Activated CD4-positive, alpha-beta T cell treated with anti-CD3 and anti-CD28 coated beads, Interleukin-2, amount 10 ng/mL, durations not matched to agents 7 days and 5 days (primary cell): ENCODE measurements at places on chromosomes 16 and 17. TPM values are rescaled to one million over a fixed set of nuclear protein-coding genes. Genes with fewer than 3 reads are reported as not detected.

DNA sequence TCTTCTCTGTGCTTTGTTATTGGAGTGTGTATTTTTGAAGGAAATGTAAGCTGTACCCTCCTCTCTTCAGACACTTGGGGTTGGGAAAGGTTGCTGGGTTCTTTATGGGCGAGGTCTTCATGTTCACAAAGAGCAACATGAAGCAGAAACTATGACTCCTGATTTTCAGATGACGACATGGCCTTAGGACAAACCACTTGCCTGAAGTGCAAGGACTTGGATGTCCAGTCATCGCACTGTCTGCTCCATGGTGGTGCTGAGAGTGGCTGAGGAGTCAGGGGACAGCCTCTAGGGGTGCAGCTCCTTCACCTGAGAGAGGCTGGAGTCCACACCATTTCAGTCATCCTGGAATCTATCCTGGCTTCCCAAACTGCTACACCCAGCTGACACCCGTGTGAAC, 183.9 kb upstream of the CDH5 start:
- H3K4me3 ChIP-seq, result no peak overlapping the region
- DNase-seq, result no peak
- no peaks in the 10 kb centered on the region for H3K4me1 ChIP-seq
- no peak overlapping the region for H3K27ac ChIP-seq

DNA sequence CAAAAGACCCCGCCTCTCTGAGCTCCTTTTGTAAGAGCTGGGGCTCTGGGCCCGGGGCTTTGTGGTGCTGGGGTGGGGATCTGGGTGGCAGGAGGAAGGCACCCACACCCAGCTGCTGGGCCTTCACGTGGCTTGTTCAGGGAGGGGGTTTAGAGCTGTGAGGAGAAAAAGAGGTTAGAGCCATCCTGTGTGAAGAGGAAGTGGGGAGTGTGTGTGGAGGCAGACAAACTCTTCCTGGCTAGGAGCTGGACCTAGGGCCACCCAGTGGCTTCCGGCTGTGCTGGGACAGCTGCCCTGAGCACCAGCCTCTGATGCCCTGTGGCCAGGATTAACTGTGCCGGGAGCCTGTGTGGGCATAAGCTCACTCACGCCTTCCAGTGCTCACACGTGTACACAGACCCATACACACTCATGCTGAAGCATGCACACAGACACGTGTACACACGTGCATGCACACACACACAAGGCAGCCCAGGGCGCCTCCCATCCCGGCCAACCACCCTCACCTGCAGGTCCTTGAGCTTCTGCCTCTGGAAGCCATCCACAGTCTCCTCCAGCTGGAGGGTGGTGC, 7.4 kb downstream of the CIBAR2 start:
- H3K4me1 ChIP-seq, result peaks cover 40% of the 10 kb centered on the region
- H3K27ac ChIP-seq, result peak overlapping the region; percentile 85
- peak overlapping the region; percentile 28 for H3K4me3 ChIP-seq

DNA sequence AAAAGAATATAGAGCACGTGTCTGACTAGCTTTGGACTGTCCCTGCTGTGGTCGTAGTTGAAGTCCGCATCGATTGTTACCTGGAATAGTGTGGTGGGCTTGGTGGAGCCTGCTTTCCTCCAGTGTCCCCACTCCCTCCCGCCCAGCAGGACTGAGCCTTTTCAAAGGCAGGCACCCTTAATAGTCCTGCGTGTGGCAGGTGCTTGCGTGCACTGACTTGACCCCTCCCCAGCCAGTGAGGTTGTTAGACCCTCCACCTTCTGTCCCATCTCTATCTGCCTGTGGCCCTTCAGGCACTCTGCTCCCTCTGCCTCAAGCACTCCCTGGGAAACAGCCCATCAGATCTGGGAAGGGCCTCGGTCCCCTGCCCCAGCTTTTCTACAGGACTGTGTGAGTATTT, 36.6 kb downstream of the TMEM11 start:
- no peaks in the 10 kb centered on the region for H3K4me1 ChIP-seq
- no peak overlapping the region for H3K27ac ChIP-seq
- no peak for DNase-seq
- H3K27me3 ChIP-seq, result no peaks in the 10 kb centered on the region
- peaks cover 11% of the 10 kb centered on the region for H3K36me3 ChIP-seq

DNA sequence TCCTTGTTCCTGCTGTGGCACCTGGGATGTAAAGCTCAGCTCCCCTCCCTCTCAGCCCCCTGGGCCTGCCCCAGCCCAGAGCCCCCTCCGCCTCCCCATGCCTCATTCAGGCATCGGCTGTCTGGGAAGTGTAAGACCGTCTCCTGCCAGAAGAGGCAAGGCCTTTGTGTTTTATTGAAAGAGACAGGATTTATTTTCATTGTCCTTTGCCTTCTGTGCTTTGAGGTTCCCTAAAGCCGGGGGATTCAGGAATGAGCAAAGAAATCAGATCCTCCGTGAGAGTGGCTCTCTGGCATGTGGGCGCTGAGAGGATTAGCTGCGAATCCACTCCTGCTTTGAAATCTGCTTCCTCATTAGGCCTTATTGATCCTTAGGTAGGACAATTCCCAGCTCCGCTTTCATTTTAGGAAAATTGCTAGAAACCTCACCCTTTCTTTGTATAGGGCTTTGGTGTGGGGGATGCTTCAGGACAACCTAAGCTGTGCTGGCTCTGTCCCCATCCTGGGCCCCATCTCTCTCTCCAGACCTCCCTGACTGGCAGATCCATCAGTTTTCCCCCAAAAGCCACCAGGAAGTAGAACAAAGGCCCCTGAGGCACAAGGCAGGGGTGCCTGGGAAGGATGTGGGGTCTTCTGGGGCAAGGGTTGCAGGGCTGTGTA, 211.5 kb upstream of the TNRC6C start:
- H3K27ac ChIP-seq, result no peak overlapping the region
- no peak for DNase-seq
- H3K4me1 ChIP-seq, result no peaks in the 10 kb centered on the region
- H3K27me3 ChIP-seq, result peaks cover 2% of the 10 kb centered on the region
- H3K36me3 ChIP-seq, result no peaks in the 10 kb centered on the region

DNA sequence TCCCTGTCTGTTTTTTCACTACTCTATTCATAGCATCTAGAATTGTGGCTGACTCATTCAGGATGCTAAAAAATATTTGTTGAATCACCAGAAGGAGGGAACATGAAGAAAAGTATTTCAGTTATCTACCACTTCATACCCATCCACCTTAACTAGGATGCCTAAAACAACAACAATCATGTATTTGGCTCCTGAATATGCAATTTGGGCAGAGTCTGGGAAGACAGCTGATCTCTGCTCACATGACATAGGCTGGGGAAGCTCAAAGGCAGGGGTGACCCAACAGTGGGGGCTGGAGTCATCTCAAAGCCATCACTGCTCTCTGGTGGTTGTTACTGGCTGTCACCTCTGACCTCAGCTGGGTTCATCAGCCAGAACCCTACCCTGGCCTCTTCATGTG, 80.1 kb upstream of the RPL38 start:
- no peaks in the 10 kb centered on the region for H3K4me1 ChIP-seq
- no peak for DNase-seq
- H3K27ac ChIP-seq, result no peak overlapping the region
- no peaks in the 10 kb centered on the region for H3K36me3 ChIP-seq

GRCh38 chr17:81428516-81428915, 33.3 kb downstream of the BAHCC1 start:
- no peak overlapping the region for H3K4me3 ChIP-seq
- H3K27me3 ChIP-seq, result peaks cover 17% of the 10 kb centered on the region
- H3K4me1 ChIP-seq, result no peaks in the 10 kb centered on the region
- no peak overlapping the region for H3K27ac ChIP-seq
- DNase-seq, result no peak

DNA sequence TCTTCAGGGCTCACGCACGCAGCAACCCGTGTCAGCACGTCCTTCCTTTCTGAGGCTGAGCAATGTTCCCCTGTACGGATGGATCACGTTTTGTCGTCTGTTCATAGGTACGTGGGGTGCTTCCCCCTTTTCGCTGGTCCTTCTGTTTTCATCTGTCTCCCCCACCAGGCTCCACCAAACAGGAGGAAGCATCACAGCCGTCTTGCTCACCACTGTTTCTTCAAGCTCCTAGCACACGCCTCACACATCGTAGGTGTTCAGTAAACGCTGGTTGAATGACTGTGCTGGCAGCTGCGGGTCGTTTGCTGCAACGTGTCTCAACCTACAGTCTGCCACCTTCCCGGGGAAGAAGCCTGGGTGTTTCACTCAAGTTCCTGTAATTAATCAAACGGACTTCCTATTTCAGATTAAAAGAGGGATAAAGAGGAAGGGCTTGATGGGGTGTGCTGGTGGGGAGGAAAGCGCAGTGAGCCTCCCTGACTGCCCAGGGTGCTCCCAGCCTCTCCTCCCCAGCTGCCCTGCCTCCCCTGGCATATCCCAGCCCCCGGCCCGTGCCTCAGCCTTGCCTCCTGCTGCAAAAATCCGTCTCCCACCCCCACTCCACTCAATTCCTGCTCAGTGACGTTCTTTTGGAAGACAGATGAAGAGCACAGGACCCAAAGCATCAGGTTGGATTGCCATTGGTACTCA, 76.7 kb upstream of the DOC2B start:
- H3K27ac ChIP-seq, result peak overlapping the region; percentile 42
- H3K4me3 ChIP-seq, result no peak overlapping the region
- H3K4me1 ChIP-seq, result no peaks in the 10 kb centered on the region

GRCh38 chr16:19716183-19716582, 1.8 kb downstream of the KNOP1 start:
- H3K27me3 ChIP-seq, result no peaks in the 10 kb centered on the region
- DNase-seq, result no peak
- peak overlapping the region; percentile 90 for H3K4me3 ChIP-seq
- H3K4me1 ChIP-seq, result peaks cover 17% of the 10 kb centered on the region
- H3K36me3 ChIP-seq, result peaks cover 22% of the 10 kb centered on the region

DNA sequence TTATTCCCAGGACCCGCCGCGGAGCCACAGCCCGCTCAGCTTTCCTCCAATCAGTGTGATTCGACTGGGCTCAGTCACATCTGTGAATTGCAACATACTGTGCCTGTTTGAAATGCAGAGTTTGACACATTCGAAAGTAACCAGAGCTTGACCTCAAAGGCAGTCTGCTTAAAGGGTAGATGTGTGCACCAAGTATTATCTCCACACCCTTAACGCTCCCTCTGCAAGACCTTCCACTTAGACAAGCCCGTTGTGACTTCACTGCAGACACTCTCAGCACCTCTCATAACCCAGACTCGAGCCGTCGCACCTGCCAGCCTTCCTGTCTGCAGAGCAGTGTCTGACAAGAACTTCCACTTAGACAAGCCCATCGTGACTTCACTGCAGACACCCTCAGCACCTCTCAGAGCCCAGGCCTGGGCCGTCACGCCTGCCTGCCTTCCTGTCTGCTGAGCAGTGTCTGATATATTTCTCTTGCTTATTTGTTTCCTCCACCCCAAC, 3.7 kb downstream of the KLHDC4 start:
- H3K4me3 ChIP-seq, result no peak overlapping the region
- no peak for DNase-seq
- H3K36me3 ChIP-seq, result peaks cover 42% of the 10 kb centered on the region
- H3K27ac ChIP-seq, result peak overlapping the region; percentile 51
- H3K27me3 ChIP-seq, result no peaks in the 10 kb centered on the region
- peaks cover 40% of the 10 kb centered on the region for H3K4me1 ChIP-seq

- peaks cover 51% of the 10 kb centered on the region for H3K4me1 ChIP-seq
- peak overlapping the region; percentile 91 for H3K4me3 ChIP-seq
- H3K27ac ChIP-seq, result peak overlapping the region; percentile 88
- H3K36me3 ChIP-seq, result no peaks in the 10 kb centered on the region
- H3K27me3 ChIP-seq, result peaks cover 20% of the 10 kb centered on the region
Measured at GRCh38 chr16:67245674-67246080, 1.6 kb downstream of the FHOD1 start.

DNA sequence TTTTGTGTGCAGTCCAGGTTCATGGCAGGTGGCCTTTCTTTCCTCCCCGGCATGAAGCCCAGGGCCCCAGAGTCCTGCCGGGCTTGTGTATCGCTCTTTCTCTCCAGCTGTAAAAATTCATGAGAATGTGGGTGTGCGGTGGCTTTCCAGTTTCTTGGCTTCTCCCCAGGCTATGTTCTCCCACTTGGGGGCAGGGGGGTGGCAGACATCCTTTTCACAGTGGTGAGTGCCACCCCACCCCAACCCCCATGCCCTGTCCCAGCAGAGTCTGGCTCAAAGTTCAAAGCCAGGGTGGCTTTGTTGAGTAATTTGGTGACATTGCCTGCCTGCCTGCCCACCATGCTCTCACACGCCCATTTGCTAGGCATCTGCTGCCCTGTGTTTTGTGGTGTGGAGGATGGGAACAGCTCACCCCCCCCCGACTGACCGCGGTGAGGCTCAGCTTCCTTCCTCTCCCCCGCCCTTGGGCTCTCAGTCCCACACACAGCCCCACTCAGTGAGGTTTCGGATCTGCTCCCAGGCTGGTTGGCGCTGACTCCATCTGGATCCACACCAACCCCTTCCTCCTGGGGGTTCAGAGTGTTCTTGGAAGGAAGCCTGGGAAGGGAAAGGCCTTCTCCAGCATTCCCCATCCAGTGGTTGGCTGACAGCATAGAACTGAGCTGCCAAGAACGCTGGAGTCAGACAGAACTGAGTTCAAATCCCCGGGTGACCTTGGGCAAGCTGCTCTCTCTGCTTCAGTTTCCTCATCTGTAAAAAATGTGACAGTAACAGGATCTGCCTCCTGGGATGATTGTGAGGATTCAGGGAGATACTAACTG, 36.0 kb downstream of the CHD9 start:
- peak overlapping the region; percentile 62 for H3K27ac ChIP-seq
- H3K36me3 ChIP-seq, result peaks cover 1% of the 10 kb centered on the region
- H3K4me3 ChIP-seq, result no peak overlapping the region
- H3K27me3 ChIP-seq, result no peaks in the 10 kb centered on the region

DNA sequence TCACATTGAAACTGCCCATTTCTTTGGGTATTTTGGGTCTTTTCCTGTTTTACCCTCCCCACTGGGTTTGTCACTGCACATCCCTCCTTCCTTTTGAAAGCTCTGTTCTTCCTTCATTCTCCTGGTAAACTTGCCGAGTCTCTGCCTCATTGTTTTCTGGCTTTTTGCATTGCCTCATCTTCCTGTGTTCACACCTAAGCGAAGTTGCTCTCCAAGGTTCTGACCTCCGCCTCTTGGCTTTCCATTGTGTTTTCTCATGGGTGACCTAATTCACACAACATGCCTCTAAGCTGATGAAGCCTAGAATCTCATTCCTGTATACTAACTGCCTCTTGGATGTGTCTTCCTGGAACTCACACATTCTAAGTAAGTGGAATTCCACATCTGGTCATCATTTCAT, 1096.1 kb upstream of the EEF2KMT start:
- H3K27ac ChIP-seq, result no peak overlapping the region
- H3K4me3 ChIP-seq, result no peak overlapping the region
- H3K36me3 ChIP-seq, result no peaks in the 10 kb centered on the region
- no peaks in the 10 kb centered on the region for H3K4me1 ChIP-seq
- no peaks in the 10 kb centered on the region for H3K27me3 ChIP-seq
- no peak for DNase-seq

GRCh38 chr16:80594756-80595155, 54.0 kb downstream of the DYNLRB2 start:
- no peak overlapping the region for H3K27ac ChIP-seq
- H3K4me1 ChIP-seq, result peaks cover 24% of the 10 kb centered on the region
- peaks cover 45% of the 10 kb centered on the region for H3K36me3 ChIP-seq
- H3K4me3 ChIP-seq, result no peak overlapping the region

The BAHCC1 gene
- not detected for total RNA-seq

The LRRC37A gene
- 2.1 TPM for total RNA-seq

The NXN gene
- 0.65 TPM for total RNA-seq

The GNGT2 gene
- total RNA-seq, result 15.0 TPM

The LMF1 gene
- total RNA-seq, result 23.0 TPM

The CLDN6 gene
- not detected for total RNA-seq

The NUBP1 gene
- total RNA-seq, result 28.7 TPM
